ENCODE measurements at places on chromosomes 11 and 22.

DNA sequence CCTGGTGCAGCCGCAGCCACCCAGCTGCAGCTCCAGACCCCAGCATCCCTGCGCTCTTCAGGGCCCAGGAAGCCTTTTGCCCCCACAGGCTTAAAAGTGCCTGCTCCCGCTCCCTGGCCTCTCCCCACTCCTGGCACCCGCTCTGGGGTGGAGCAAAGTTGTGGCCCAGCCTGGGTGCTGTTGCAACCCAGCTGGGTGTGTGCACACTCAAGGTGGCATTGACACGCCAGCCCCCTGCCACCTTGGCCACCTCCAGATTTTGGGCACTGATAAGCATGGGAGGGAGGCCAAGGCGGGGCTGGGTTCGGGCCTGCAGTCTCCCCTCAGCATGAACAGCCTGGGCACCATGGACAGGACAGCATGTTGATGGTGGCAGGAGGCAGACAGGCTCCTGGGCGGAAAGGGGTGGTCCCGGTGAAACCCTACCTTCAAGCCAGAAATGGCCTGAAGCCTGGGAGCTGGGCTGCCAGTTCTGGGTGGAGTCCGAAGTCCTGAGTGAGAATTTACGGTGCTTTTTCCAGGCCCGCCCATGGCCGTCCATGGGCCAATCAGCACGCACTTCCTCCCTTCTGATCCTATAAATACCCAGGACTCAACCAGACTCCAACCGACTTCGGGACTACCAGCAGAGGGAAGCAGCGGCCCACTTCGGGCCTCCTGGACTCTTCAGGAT lies 23.6 kb upstream of the RNASEH2C start:
- DNase-seq = no peak

- DNase-seq = no peak
Observed at GRCh38 chr11:35365395-35365794, 54.0 kb downstream of the SLC1A2 start.

DNA sequence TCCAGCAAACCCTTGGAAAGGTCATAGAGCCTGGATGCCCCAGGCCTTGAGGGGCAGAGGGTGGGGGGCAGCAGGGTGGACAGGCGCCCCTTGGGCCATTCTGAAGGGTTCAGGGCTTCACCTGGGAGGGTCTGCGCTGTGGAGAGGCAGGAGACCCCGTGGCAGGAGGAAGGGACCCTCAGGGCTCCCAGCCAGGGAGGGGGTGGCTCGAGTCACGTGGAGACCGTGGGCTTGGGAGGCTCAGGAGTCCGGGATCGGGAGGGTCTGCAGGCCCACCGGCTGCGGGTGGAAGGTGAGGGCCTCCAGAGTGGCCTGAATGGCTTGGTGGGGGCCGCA lies 48.5 kb upstream of the A4GALT start:
- no peak for DNase-seq

DNA sequence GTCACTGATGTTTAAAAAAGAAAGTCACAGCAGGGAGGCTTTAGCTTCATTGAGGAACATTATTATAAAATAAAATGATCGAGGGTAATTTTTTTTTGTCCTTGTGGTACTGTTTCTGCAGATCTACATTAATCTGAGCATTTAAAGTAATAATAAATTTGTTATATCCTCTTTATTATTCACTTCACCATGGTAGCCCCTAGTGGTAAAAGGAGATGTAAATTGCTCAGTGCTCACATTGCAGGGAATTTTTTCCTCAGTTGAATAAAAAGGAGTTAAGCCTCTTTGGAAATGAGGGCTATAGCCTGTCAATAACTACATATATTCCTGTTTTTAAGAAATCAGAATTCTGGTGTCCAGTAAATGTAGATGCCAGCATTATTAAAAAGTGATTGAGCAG lies 99.7 kb upstream of the VPREB1 start:
- DNase-seq = no peak

GRCh38 chr11:101226617-101227016 lies 97.0 kb upstream of the PGR start:
- no peak for DNase-seq

GRCh38 chr11:24267014-24267413 lies 229.8 kb upstream of the LUZP2 start:
- no peak for DNase-seq

DNA sequence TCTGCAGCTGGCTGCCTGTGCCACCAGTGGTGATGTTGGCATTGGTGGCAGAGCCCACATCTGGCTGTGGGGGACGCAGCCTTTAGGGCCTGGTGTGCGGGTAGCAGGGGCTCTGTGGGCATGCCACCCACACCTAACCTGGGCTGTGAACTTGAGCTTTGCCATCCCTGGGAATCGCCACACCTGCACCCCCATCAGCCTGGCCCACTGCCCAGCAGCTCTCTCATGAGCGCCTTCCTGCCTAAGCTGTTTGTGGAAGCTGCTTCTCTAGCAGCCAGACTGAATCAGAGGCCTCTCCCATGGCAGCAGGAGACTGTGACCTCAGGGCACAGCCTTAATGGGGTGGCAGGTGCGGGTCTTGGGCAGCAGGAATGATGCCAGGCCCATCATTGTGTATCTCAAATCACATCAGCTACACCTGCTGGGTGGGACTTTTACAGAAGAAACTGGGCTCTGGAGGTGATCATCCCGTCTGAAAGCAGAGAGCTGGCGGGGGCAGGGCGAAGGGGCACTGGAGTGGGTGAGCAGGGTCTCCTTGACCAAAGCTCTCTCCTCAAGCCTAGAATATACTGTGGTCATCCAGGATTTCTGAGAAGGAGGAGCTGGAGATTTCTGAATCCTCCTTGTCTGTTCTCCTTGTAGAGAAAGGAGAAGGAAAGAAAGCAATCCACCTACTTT lies 17.8 kb upstream of the CARS1 start:
- DNase-seq = no peak

GRCh38 chr22:49404576-49405241 lies 423.0 kb downstream of the BRD1 start:
- DNase-seq = no peak

DNA sequence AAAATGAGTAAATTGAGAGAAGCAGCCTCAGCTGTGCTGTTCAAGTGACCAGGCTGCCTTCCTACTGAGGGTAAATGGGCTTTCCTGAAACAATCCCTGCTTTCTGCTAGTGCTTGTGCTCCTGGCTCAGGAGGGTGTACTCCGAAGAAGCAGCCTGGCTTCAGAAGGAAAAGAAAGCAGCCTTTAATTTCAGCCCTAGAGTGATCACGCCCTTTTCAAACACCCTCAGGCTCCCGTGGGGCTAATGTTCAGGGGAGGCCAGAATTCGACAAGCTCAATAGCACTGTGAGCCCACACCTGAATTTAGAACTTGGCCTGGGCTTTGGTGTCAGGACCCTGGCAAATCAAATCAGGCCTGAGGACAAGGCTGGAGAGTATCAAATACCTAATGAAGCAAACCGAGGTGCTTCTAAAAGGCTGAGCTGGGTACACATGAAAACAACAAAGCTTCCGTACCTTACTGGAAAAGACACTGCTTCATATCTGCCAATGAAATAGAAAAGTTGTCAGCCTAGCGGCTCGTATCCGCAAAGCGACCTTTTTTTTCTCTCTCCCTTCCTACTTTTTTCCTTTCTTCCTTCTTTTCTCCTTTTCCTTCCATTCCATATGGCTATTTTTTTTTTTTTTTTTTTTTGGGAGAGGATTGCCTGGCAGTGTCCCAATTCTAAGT lies 387.8 kb downstream of the SOX6 start:
- no peak for DNase-seq

- DNase-seq = no peak
Observed at GRCh38 chr22:24124247-24124646, 57.0 kb upstream of the SUSD2 start.

- DNase-seq = no peak
Observed at GRCh38 chr22:31082606-31083376, 1.7 kb downstream of the SMTN start.

- DNase-seq = no peak
Observed at GRCh38 chr11:126098204-126098769, 35.6 kb upstream of the CDON start.

- no peak for DNase-seq
Observed at GRCh38 chr11:118295815-118296454, 8.6 kb upstream of the CD3E start.

DNA sequence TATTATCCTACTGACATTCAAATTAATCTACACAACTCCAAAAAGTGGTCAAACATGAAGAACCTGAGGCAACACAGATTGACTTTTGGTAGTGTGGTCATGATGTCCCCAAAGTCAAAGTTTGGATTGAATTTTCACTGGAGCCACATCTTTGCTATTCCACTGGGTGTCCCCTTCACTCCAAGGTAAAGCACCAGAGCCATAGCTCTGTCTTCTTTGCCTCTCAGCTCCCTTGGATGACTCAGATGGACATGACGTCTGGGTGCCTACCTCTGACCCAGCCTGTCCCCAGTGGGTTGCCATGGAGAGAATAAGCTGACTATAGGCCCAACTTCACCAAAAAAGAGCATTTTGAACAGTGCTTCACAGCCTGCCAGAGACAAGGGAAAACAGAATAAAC lies 57.4 kb upstream of the ARHGAP42 start:
- no peak for DNase-seq

GRCh38 chr11:1219834-1220815 lies 2.7 kb upstream of the MUC5B start:
- no peak for DNase-seq

- DNase-seq = no peak
Observed at GRCh38 chr22:26610072-26610958, 7.5 kb downstream of the CRYBB1 start.

GRCh38 chr22:48559647-48560388 lies 1267.9 kb downstream of the BRD1 start:
- DNase-seq = no peak

DNA sequence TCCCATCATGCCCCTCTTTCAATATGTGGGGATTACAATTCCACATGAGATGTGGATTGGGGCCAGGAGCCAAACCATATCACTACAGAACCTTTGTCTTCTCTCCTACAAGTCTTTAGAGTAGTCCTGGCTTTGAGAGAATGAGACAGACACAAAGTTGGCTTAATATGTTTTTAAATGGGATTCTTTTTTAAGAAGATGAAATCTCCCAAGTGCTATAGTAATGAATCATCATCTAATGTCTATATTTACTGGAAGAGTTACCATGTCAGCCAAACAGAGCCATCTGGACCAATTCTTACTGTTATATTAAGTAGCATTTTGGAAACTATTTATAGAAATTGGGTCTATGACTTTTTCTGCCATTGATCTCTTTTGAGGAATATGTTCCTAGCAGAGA lies 38.1 kb upstream of the CARD18 start:
- no peak for DNase-seq

DNA sequence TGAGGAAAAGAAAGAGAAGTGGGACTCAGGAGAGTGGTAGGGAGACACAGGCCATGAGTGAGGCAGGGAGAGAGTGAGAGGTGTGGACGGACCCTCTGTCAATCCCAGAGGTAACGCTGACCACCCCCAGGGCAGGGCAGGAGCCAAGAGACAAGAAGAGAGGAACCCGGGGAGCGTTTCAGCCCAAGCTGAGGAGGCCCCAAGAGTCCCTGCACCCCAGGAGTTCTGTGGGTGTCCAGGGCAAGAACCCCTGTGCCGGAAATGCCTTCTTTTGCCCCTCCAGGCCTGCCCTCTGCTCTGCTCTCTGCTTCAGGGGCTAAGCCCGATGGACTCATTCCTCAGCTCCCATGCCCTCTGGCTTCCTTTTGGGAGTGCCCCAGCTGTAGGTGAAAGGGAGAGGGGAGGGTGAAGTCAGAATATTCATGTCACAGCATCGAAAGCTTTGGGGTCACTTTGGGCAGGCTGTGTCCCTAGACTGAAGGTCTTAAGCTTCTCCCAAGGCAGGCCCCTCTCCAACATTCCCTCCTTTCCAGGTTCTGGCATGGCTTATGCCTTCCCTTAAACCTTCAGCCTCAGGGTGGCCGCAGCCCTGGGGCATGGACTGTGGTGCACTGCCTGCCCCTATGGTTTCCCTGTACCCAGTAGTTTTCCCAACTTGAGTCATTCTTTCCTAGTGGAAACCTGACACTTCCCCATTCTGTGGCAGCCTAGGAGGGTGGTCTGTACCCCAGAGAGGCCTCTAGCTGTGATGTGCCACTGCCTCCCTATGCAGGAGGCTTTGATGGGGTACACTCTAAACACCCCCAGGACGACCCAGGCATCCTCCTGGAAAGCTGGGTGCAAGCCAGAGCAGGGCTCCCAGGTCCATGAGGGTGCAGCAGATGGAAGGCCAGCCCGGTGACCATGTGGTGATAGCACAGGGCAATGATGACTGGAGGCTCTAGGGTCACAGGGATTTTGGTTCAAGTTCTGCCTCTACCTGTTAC lies 27.1 kb downstream of the MYEOV start:
- no peak for DNase-seq

DNA sequence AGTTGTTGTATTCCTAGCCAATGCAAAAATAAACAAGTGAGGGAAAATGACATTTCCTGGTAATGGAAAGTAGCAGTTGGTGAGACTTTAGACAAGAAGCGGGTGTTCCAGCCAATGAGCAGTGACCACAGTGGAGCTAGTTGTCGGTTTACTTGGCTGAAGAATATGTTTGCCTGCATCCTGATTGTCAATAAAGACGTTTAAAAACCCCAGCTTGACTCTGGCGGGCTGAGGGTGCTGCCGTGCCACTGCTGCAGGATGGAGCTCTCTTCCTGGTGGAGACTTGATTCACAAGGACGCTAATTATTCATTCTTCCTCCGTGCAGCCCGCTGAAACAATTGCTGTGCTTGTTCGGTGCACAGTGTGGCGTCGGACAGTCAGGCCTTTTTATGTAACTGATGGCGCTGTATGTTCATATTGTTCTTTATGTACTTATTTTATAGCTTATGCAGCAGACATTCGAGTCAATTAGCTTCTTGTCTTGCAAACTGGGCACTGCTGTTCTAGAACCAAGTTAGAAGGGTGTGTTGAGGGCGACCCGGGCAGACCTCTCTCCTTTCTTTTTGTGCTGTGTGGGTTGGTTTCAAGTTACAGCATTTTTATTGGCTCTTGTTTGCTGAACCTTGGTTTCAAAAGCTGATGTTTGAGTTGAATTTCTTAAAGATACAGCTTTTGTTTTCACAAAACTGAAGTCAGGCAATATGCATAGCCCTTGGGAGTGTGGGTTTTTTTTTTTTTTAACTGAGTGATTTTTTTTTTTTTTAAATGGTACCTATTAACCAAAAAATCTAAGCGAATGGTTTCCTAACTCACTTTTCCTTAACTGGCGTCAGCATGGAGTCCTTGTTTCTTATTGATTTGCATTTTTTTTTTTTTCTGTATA lies 153.9 kb downstream of the TEAD1 start:
- no peak for DNase-seq

DNA sequence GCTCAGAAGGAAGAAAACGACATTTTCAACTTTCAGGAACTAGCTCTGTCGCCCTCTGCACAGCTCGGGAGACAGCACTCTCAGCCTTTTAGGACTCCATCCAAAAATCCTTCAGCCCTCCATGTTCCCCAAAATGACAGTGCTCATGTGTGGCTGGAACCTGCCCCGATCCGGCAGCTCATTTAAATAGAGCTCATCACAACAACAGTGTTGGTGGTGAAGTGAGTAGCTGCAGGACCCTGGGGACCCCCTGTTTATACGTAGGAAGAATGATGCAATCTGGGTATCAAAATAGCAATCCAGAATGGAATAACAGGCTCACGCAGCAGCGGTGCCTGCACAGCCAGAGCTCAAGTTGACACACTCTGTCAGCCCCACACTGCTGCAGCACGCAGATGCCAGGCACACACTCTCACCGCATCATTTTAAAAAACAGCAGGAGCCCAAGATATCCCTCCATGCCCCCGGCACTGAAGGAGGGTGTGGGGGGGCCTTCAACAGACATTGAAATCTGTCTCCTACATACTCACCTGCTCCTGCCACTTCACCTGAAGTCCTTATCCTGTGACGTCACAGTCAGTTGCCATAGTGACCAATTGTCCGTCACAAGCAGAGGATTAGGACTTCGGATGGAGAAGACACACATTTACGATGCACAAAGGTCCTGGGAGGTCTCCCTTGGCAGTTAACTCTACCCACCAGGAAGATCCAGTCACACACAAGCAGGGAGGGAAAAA lies 24.0 kb downstream of the TRIM66 start:
- no peak for DNase-seq
